ENCODE measurements at places on chromosomes 4 and X.

DNA sequence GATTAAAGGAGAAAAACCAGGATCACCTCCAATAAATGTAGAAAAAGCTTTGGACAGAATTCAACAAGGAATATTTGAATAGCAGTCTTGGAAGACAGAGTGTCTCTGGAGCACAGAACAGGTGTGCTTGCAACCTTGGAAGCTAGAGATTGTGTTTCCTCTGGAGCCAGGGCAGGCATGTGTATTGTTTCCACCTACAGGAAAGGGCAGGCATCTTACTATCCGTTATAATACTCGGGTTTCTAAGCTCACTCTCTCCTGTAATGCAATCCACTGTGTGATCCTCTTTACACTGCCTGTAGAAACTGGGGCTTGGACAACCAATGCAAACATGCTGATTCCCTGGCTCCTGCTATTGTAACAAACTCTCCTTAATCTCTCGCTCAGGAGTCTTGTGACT lies 14.4 kb downstream of the CCDC110 start:
- DNase-seq, result no peak

DNA sequence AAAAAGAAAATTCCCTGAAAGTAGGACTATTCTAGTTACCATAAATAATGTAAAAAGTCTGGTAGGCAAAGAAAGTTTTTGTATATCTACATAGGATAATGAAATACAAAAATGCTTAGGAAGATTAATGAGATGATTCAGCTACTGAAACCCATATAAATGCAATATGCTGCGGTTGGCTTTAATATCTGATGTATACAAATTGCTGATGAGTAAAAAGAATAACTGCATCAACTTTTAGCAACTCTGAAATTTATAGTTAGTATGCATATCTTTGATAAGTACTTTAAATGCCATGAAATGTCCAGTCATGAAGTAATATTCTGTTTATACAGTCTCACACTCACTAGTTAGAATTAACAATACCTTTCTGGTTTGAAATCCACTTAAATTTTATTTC lies 404.8 kb downstream of the TLL1 start:
- DNase-seq, result no peak

DNA sequence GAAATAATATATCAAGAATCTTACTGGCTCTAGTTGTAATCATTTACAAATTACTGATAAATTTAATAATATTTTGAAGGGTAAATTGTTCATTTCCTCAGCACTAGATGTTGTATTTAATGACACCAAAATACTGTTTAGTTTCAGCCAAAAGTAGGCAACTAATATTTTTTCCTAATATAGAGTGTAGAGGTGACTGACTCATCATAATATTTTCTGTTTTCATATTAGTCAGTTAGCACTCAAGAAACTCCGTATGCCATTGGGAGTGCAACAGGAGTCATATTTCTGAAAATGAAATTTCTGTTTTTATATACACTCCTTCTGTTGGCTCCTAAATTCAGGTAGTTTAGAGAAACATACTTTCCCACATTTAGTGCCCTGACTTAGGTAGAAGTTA lies 36.6 kb upstream of the PTPN13 start:
- DNase-seq, result no peak

GRCh38 chrX:150730719-150731118 lies 37.5 kb downstream of the MTMR1 start:
- DNase-seq, result no peak

DNA sequence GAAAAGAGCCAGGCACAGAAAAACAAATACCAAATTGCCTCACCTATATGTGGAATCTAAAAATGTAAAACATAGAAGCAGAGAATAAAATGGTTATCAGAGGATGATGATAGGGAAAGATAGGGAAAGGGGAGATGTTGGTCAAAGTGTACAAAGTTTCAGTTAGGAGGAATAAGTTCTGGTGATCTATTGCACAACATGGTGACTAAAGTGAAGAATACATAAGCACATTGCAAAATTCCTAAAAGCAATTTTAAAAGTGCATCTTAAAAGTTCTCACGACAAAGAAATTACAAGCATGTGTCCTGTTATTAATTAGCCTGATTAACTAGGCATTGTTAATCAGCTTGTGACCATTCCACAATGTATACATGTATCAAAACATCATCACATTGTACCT lies 136.0 kb downstream of the GABRG1 start:
- no peak for DNase-seq

GRCh38 chrX:139204898-139205667 lies 325.5 kb upstream of the F9 start:
- no peak for DNase-seq

GRCh38 chrX:8960957-8961468 lies 72.9 kb downstream of the FAM9B start:
- DNase-seq, result no peak

DNA sequence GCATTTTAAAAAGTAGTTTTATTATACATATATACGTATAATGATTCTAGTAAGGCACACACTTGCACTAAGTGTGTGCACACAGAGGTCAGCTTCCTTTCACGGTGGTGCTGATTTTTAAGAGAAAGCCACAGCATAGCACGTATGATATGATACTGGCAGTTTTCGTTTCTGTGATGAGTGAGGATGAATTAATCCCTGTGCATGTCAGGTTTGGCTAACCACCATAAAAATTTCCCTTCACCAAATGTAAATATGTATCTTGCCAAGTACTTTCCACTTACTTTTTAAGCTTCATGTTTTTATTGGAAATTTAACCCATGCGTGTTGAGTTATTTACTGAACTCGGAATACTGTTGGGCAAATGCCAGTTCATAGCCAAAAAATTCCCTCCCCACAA lies 84.6 kb downstream of the SYNPO2 start:
- DNase-seq, result no peak

GRCh38 chrX:20571611-20572010 lies 304.9 kb upstream of the RPS6KA3 start:
- DNase-seq, result no peak

GRCh38 chrX:35699642-35700041 lies 98.5 kb upstream of the MAGEB16 start:
- no peak for DNase-seq

- DNase-seq, result no peak
Observed at GRCh38 chr4:132572210-132572609, 576.9 kb upstream of the PCDH10 start.

DNA sequence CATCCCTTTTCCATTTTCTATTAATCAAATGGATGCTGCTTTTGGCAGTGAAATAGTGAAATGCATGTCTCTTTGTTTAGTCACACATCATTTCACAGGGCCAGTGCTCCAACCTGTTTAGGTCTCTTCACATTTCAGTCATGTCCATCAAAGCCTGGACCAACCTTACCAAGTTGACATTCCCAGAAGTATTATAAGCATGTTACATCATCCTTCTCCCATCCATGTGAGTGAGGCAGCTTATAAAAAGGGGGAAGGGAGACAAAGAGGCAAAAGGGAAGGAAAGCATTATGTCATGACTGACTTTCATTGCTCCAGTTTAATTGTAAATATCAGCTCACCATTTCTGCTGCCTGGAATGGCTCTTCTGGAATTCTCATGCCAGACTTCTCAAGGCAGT lies 94.4 kb downstream of the NWD2 start:
- DNase-seq, result no peak

- DNase-seq, result no peak
Observed at GRCh38 chr4:183940864-183941263, 35.8 kb downstream of the STOX2 start.

- DNase-seq, result no peak
Observed at GRCh38 chr4:171266671-171267070, 546.5 kb upstream of the GALNTL6 start.

GRCh38 chrX:109773374-109773773 lies 40.3 kb upstream of the ACSL4 start:
- DNase-seq, result no peak

GRCh38 chr4:108786351-108786750 lies 23.5 kb upstream of the ETNPPL start:
- DNase-seq, result no peak

DNA sequence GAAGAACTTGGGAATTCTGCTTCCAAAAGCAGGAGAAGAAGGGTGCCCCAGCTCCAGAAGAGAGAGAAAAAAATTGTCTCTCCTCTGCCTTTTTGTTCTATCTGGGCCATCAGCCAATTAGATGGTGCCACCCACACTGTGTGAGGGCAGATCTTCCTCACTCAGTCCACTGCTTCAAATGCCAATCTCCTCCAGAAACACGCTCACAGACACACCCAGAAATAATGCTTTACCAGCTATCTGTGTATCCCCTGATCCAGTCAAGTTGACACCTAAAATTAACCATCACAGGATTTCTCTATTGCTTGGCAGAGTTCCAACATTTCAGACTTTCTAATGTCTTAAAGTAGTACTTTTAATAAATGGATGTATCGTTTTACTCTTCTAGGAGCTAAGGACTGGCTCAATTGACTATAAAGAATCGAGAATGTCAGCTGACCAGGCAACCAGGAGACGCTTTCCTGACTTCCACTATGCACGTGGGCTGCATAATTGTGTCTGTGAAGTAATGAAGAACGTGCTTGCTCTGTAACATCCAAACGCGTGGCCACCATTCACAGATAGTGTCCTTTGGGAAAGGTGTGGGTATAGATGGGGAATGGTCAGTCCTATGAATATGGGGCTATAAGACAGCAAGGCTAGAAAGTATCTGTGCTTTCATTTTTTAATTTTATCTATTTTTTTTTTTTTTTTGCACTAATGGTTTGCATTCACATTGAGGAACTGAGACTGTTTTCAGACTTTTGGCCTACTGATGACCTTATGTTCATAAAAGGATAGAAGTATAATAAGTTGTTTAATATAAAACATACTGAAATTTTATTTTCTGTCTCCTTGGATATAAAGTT lies 9.9 kb upstream of the SMIM20 start:
- no peak for DNase-seq

- no peak for DNase-seq
Observed at GRCh38 chrX:46750889-46751288, 8.0 kb downstream of the SLC9A7 start.

GRCh38 chr4:29081234-29081955 lies 1638.8 kb upstream of the PCDH7 start:
- no peak for DNase-seq

- DNase-seq, result no peak
Observed at GRCh38 chr4:123517971-123518370, 121.4 kb downstream of the SPRY1 start.
